ENCODE measurements at places on chromosomes 6 and 20.

- DNase-seq: no peak
Observed at GRCh38 chr6:136230219-136230853, 19.8 kb downstream of the MTFR2 start.

DNA sequence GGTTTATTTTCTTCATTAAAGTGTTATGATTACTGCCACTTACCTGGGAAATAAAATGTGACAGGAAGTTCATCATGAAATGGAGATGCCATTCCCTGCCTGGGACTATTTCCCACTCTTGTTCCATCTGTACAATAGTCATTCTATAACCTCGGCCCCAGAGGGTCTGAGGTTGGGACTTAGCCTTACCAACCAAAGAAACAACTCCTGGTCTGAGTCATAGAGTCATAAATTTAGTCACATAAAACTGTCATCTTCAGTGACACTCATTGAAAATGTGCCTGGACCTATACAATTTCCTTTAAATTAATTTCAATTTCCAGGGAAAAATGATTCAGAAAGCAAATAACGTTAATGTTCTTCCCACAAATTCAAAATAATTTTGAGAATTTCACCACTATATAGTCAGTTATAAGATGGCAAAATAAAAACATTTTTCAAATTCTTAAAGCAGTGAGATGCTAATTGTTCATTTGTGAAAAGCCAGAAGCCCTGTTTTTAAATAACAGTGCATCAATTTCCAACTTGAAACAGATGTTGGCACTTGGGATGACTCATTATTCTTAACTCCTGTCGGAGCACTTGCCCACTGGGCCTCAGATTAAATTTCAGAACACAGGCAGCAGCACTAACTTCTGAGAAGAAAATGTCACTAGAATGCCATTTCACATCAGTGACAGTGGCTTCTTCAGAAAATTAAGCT lies 201.2 kb upstream of the SMLR1 start:
- DNase-seq: no peak

DNA sequence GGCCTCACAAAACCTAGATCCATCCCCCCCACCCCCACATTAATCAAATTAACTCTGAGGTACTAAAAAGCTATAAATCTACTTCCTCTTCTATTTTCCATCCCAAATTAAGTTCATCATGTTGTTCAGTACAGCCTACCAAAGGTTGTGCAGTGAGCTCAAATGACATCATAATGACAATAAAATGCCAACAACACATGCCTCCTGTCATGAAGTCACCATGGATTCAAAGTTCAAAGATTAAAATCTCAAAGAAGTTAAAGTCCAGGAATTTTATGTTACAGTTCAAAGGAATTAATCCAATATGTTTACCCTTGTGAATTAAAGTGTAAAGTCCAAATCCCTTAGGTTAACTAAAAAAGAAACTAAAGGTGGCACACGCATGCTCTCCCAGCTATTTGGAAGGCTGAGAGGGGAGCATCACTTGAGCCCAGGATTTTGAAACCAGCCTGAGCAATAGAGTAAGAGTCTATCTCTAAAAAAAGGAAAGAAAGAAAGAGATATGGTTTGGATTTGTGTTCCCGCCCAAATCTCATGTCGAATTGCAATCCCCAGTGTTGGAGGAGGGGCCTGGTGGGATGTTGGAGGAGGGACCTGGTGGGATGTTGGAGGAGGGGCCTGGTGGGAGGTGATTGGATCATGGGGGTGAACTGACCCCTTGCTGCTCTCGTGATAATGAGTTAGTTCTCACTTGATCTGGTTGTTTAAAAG lies 25.7 kb upstream of the SIRT5 start:
- no peak for DNase-seq

GRCh38 chr6:12047792-12048432 lies 35.8 kb downstream of the HIVEP1 start:
- DNase-seq: no peak

DNA sequence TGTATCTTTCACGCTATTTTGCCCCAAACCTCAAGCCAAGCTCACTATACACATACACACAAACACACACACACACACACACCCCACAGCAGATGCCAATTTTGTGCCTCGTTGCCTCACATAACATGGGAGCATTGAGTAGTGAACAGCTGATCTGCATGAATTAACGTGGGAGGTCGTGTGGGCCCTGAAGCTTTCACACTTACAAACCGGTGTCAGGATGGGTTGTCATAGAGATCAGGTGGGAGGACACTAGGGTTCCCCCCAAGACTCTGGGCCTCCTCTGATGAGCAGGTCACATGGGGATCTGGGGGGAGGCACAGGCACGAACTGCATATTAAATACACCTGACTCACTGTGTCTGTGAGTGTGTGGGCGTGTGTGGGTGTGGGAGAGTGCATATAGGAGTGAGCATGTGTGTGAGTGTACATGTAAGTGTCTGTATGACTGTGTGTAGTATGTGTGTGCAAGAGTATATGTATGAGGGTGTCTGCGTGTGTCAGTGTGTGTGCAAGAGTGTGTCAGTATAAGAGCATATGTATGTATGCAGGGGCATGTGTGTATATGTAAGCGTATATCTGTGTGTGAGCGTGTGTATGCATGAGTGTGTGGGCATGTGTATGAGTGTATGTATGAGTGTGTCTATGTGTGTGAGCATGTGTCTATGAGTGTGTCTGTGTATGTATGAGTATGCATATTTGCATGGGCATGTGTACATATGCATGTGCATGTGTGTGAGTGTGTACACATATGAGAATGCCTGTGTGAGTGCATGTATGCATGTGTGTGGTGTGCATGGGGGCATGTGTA lies 370.4 kb downstream of the PREX1 start:
- DNase-seq: no peak

- no peak for DNase-seq
Observed at GRCh38 chr6:147910281-147910680, 401.8 kb downstream of the SAMD5 start.

DNA sequence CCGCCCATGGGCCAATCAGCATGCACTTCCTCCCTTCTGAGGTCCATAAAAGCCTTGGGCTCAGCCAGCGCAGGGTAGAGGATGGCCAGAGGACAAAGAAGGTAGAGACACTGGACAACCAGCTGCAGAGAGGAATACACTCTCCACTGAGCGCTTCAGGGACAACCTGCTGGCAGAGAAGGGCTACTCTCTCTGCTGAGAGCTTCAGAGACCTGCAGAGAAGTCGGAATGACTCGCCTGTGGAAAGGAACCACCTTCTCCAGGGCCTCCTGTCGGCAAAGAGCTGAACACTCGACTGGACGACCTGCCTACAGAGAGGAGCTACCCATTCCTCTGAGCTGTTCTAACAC lies 31.4 kb upstream of the SLA2 start:
- no peak for DNase-seq

- DNase-seq: no peak
Observed at GRCh38 chr6:3259491-3259958, 778 bp downstream of the PSMG4 start.

DNA sequence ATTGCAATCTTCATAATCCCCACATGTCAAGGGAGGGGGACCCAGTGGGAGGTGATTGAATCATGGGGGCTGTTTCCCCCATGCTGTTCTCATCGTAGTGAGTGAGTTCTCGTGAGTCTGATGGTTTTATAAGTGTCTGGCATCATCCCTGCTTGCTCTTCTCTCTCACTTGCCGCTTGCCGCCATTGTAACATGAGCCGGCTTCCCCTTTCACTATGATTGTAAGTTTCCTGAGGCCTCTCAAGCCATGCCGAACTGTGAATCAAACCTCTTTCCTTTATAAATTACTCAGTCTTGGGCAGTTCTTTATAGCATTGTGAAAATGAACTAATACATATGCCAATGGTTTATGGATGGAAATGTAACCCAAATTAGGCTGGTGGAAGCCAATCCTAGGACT lies 109.4 kb upstream of the AKAP12 start:
- DNase-seq: no peak

DNA sequence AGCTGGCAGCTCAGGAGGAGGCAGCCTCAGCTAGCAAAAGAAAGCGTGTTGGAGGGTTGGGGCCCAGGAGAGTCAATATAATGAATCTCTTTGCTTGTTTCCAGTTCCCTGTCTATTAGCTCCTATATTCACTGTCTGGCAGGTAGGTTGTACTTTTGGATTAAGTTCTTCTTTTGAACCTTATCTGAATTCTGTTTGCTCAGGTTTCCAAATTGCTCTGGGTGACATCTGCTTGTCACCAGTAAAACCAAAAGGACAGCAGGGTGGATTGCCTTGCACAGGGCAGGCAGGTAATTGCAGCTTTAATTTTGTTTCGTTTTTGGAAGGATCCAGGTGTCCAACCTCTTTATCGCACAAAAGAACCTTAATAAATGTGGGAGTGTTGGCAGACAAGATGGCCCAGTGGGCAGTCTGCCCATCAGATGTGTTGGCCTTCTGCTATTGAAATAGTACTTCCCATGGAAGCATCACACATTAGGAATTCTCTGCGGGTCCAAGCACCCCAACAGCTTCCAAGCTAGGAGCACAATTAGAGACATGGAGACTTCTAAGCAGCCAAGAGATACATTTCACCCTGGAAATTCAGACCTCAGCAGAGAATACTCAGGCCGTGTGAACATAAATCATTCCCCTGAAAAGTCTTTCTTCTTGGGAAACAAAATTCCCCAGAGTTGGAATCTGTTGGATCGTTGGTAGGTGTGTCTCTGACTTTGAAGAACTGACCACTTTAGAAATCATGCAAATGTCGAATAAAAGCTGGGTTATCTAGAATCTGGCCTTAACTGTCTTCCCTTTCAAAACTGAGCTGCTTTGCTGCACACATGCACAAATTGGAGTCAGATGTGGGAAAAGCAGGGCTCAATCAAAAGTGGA lies 286.9 kb upstream of the BMP2 start:
- no peak for DNase-seq

GRCh38 chr20:25000268-25000801 lies 7.8 kb upstream of the APMAP start:
- DNase-seq: no peak
